ENCODE measurements at places on chromosomes 4 and X. TPM values are rescaled to one million over a fixed set of nuclear protein-coding genes. Genes with fewer than 3 reads are reported as not detected.

Gene CITED1
- total RNA-seq, result not detected

Gene TEX11
- not detected for total RNA-seq

Gene REPS2
- 1.6 TPM for total RNA-seq

Gene PRIMPOL
- total RNA-seq, result 11.6 TPM

Gene ABCG2
- 0.20 TPM for total RNA-seq

Gene FRG2
- not detected for total RNA-seq

- no peak for DNase-seq
Measured at GRCh38 chrX:110135618-110136017, 132.7 kb downstream of the TMEM164 start.

DNA sequence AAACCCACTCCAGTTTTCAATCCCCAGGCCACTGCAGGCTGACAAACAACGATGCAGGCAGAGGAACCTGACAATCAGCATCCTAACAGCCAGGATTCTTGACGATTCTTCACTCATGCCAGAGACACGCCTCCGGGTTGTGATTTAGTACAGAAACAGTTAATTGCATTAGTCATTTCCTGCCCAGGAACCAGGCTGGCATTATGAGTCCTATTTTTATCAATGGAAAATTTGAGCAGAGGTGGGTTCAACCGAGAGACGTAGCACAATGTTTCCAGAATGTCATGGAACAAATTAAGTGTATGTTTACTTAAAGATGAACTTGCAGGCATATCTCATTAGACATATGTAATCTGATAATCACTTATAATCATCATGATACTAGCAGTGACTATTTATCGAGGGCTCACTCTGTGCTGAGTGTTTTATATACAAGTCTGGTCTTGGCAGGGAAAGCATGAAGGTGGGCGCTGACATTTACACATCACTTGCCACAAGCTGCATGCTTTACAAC lies 159.7 kb downstream of the NSUN7 start:
- DNase-seq, result no peak

GRCh38 chr4:112865443-112865842 lies 184.0 kb upstream of the ANK2 start:
- no peak for DNase-seq

GRCh38 chrX:121456315-121456714 lies 408.9 kb downstream of the GLUD2 start:
- no peak for DNase-seq

DNA sequence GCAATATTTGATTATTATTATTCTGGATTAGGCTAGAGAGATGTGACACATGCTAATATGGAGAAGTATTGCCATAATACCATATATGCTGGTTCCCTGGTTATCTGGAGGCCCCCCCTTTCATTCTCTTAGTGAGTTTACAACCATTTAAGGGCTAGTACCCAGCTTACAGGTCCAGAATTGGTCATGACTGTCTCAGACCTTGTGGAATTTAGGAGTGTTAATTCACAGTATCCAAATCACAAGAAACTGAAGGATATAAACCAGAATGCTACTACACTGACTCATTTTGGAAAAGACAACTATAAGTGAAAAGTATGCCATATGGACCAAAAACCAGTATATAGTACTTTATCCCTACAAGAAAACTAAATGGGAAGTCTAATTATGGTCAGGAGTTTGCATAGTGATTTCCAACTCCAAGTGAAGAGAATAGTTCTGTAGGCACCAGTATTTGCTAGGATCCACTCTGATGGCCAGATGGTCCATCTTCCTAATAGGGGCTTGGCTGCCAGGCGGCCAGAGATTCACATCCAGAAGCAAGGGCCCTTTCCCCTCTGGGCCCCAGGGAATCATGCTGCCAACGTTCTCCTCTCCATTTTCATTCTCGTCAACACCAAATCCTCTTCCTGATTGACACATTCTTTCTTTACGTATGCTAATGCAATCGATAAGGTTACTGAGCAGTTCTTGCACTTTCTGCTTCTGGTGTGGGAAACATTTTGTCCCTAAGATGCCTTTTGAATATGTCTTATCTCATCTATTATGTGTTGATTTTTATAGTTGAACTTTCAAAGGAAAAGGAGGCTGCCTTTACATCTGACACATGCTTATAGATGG lies 123.6 kb downstream of the SHROOM3 start:
- DNase-seq, result no peak

DNA sequence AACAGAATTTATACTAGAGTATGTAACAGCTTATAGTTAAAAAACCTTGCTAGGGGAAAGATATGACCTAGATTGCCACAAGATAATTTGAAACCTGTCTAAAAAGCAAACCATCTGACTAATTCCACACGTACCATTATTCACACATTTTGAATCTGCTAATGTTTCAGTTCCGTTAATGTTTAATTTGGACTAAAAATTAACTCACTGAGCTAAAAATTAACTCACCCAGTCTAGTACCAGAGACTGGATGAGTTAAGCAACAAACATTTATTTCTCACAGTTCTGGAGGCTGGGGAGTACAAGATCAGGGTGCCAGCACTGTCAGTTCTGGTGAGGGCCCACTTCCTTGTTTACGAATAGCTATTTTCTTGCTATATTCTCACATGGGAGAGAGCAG lies 231.5 kb upstream of the DIAPH2 start:
- DNase-seq, result no peak

DNA sequence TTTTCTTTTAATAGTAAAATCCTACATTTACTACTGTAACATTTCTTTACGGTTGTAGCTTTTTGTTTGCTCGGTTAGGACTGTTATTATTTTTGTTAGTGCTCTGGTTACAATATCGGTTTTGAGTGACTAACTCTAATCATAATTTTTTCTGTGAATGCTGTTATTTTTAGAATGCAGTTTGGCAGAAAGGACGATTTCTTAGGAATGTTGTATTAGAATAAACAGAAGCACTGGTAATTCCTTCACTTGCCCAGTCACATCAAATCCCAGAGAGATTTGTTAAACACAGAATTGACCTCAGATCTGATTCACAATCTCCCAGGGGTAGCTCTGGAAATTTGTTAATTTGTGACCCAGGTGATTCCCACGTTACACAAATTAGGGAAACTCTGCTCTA lies 21.7 kb downstream of the DDIT4L start:
- no peak for DNase-seq

- DNase-seq, result no peak
Measured at GRCh38 chrX:114061226-114061625, 522.7 kb upstream of the HTR2C start.
